CD4-positive, alpha-beta T cell (primary cell): ENCODE measurements at places on chromosomes 5 and 9.

- no peak for DNase-seq
These were observed 14.2 kb upstream of the LVRN start for GRCh38 chr5:115948091-115948534.

GRCh38 chr9:2991292-2991691 is 147.4 kb upstream of the PUM3 start:
- DNase-seq, result no peak

GRCh38 chr9:126439883-126440653 is 113.4 kb downstream of the MVB12B start:
- no peak for DNase-seq

GRCh38 chr5:78724061-78724460 is 75.5 kb upstream of the LHFPL2 start:
- no peak for DNase-seq

DNA sequence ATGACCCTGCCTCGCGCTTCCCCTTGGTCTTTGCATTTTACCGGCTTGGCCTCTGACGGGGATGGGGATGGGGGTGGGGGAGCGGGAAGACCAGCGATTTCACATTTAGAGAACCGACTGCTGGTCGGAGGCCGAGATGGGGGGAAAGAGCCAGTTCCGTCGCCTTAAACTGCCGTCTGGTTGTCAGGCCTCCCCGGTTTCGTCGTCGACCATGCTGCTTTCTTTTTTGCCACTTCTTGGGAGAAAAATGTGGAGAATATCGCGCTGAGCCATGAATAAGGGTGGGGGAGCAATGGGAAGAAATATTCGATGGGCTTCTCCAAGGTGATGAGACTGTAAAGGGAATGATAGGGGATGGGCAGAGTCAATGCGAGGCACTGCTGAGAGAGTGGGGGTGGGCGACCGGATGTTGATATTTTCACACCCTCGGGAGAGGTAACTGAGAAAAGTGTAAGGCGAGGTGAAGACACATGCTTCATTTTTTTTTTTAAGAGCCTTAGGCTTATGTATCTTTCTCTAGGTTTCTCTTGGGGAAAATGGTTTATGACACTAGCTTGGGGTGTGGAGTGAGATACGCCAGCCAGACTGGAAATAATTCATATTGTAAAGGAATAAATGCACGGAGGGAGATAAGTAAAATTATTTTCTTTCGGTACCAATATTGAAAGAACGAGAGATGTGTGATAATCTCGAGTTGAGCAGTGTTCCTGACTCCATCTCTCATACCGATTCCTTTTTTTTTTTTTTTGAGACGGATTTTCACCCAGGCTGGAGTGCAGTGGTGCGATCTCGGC is 1.1 kb downstream of the KIF2A start:
- DNase-seq, result peak; percentile 36

- DNase-seq, result no peak
These were observed 235.2 kb upstream of the SLC24A2 start for GRCh38 chr9:20023961-20024571.

DNA sequence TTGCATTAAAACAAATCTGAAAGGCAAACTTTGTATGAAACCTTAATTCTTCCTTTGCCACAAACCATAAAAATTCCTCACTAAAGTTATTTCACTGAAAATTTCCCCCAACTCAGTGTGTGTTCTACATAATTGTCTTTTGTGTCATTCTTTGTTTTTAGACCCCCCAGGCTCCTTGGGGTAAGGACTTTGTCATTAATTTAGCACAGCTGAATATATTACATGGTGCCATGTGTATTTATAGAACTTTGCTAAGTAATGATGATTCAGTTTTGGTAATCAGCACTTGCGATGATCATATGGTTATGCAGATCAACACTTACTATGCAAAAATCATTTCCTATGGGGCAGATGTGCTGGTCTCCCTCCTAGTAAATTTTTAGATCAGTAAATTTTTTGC is 712.1 kb upstream of the MEF2C start:
- no peak for DNase-seq

DNA sequence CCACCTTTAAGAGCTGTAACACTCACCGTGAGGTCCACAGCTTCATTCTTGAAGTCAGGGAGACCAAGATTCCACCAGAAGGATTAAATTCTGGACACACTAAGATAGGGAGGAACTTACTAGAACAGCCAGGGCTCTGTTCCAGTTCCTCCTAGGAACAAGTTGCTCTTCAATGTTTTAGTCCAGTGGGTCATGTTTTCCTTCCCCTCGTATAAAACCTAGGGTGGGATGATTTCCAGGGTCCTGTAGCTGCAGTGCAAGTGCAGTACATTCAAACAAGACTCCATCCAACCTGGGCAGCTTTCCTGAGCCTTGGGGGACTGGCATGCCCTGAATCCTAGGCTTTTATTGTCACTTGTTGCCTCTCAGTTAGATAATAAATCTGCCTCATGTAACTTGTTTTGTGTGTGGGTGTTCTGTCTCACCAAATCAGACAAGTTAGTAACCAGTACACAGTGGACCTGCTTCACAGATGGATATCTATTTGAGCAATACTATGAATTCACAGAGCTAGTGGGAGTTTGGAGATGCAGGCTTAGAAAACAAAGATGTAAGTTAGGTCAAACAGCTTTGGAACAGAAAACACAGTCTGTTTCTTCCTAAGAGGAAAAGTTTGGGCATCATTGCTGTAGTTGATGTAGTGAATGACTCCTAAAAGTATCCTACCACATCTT is 405.6 kb downstream of the GABRG2 start:
- no peak for DNase-seq

DNA sequence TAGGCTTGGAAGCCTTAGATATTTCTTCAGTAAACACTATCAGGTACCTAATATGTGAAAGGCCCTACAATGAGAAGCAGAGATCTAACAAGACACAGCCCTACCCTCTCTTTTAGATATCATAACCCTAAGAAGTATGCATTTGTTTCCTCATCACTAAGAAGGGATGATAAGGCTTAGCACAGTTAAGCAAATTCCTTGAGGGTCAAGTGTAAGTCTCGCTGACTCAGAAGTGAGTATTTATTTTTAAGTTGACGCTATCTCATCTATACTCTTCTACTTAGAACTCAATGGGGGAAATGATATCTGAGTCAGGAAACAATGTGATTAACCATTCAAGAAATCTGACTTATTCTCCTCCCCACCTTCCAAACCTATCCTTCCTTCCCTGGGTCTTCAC is 149.7 kb downstream of the ESM1 start:
- no peak for DNase-seq

DNA sequence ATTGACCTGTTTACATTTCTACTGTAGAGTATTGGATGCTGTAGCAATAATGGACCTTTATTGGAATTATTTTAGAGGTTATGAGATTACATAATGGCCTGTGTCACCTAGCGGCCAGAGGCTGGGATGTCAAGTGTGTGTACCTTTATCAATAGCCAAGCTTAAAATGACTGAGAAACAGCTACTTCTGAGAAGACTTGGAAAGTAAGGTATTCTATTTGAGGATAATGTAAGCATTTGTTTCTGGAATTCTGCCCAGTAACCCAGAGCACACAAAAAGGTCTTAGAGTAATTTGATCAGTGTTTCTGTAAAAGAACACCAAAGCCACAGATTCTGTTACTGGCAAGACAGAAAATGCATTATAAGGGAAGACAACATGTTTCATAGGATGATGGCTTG is 116.8 kb downstream of the MACIR start:
- no peak for DNase-seq

DNA sequence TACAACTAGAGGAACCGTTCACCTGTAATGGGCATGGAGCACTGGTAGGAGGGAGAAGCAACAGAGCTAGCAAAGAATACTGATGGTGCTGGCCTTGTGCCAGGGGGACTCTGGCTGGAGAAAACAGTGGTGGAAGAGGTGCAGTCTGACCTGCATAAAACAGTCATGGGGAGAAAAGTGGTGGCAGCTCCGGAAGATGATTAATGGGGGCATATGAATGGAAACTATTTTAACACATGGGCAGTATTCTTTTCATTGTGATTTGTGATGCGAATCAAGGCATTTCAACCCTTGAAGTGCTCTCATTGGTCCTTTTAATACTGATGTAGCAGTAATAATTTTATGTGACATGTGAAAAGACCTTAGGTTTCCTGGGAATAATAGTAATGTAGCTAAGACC is 219.6 kb downstream of the ADAMTS6 start:
- no peak for DNase-seq

DNA sequence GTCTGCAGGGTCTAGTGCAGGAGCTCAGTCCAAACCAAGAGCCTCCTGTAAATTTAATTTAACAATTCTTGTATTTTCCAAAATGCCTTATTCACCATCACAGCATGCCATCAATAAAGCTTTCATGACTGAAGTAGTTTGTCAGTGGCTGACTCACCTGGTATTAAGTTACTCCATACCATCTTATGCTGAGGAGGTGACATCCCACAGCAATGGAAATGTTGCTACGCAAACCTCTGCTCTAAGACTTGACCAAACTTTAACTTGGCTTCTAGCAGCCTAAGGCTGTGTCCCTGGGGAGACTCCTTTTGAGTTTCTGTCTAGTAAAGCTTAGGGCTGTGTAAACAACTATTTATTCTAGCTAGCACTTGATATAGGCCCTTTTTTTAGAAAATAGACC is 1231.3 kb upstream of the CDH18 start:
- no peak for DNase-seq

DNA sequence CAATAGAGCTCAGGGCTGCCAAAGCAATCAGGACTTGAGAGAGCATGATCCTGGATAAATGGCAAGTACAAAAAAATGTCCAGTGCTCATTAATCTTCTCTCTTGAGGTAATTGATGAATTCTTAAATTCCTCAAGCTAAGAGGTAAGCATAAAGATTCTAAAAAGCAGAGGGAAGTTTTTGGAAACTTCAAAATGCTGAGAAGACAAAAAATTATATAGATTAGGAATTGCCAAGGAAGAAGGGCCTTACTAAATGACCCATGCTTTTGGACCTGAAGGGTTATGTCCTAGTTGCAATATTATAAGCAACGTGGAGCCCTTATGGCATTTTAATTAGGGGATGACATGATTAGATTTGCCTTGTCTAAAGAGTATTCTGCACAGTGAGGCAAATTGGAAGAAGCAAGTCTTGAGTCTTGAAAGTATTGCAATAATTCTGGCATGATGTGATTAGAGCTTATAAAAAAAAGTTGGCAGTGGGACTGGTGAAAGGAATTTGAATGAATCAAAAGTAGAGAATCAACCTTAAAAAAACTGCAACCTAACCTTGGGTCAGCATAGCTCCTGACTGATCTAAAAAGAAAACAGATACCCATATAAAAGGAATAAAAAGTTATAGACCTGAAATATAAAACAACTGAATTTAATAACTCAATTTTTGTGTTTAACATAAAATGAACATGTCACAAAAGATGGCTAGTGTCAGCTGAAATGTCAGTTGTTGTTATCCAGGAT is 323.8 kb upstream of the ARRDC3 start:
- DNase-seq, result no peak

GRCh38 chr5:81854915-81855314 is 104.0 kb upstream of the SSBP2 start:
- DNase-seq, result no peak

GRCh38 chr5:125848751-125849150 is 574.5 kb upstream of the GRAMD2B start:
- DNase-seq, result no peak

DNA sequence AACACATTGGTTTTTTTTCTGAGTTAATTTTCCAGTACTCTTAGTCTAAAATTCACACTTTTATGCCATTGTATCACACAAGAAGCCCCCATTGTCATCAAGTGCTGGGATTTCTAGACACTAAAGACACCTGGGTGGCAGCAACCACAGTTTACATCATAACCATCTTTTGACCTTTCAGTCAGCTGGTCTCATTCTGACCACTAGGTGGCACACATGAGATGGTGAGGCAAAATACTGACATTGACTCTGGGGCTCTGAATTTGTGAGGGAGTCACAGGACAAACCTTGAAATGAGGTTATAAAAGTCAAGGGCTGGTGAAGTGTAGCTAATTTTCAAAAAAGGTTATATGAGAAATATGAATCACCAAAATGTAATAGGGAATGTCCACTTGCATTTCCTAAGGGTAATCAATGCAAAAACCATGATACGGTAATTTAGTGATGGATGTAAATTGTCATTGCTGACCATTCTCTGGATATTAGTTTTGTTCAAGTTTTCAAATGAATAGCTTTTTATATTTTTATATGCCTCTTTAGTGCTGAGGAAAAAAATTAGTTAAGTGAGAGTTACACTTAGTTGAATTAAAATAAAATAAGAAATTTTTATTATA is 229.4 kb downstream of the DMAC1 start:
- DNase-seq, result peak; percentile 79

- DNase-seq, result no peak
These were observed 208.5 kb downstream of the ROR2 start for GRCh38 chr9:91741522-91741921.

DNA sequence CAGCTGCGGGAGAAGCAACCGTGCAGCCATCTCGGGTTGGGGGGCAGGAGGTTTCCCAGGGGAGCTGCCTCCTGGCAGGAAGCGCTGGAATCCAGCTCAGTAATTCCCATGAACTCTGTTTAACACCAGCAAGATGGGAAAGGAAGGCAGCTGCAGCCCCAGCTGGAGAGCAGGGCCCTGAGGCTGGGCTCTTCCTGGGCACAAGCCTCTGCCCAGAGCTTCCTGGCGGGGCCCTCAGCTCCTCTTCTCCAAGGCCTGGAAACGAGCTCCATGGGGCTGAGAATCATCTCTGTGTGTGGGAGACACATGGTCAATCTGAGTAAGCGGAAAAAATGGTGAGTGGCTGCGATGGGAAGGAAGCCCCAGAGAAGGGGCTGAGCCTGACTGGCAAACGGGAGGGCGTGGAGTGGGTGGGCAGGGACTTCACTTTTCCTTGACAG is 6.3 kb downstream of the MRPL36 start:
- DNase-seq, result no peak

DNA sequence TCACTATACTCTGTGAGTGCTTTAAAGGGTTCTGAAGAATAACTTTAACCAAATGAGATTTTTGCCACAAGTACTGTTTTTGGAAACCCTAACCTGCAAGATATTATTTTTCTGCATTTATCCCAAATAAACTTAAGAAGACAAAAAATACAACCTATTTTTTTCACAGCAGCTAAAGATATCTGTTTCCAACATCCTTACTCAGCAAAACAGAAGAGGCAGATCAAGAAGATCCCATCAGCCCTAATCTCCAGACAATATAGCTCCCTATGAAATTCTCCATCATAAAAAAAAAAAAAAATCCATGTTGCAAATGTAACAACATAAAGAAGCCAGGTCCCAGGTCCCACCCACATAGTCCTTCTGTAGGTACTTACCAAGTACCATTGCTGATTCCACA is 7.6 kb downstream of the PCSK1 start:
- DNase-seq, result no peak

GRCh38 chr9:123364241-123364824 is 8.3 kb downstream of the CRB2 start:
- DNase-seq, result no peak

GRCh38 chr9:21317956-21318923 is 13.1 kb upstream of the IFNA5 start:
- DNase-seq, result peak; percentile 3
